ENCODE measurements at places on chromosomes 2 and 18.

DNA sequence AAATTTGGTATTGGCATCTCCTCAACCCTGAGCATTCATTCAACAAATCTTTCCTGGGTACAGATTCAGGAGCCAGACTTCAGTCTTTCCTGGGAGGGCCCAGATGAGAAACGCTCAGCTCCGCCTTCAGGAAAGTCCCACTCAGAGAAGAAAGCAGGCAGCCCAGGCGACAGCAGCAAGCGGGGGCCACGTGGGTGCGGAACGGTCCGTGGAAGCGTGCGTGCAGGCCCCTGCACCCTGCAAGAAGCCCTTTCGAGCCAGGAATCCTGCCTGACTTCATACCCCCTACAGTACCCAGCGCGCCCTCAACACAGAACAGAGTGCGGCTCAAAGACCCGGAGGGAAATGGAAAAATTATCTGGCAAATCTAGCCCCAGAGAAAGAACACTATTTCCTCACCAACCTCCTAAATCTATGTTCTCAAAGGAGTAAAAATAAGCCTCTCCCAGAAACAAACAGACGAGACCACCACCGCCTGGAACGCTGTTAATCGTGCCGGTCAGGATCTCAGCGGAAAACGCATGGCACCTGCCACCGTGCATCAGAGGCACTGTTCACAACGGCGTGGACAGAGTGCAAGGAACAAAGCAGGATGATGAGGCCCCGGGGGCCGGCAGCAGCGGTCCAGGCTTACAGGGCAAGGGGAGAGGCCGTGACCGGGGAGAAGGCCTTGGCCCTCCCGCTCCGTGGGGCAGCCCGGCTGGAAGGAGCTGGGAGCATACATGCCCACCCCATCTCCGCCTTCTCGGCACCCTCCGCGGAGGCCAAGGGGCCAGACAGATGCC lies 318.3 kb downstream of the EIPR1 start:
- peak; percentile 60 for DNase-seq

GRCh38 chr2:42965196-42965595 lies 172.8 kb upstream of the HAAO start:
- no peak for DNase-seq

DNA sequence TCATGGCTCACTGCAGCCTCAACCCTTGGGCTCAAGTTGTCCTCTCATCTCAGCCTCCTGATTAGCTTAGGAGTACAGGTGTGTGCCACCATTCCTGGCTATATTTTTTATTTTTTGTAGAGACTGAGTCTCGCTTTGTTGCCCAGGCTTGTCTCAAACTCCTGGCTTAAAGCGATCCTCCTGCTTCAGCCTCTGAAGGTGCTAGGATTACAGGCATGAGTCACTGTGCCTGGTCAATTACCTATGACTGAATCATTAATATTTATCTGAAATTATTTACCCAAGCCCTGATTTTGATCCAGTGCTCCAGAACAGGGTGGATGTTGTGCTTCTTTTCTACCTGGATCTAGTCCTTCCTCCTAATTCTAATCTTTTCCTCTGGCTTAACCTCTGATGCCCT lies 87.8 kb downstream of the MAP2 start:
- DNase-seq = no peak

DNA sequence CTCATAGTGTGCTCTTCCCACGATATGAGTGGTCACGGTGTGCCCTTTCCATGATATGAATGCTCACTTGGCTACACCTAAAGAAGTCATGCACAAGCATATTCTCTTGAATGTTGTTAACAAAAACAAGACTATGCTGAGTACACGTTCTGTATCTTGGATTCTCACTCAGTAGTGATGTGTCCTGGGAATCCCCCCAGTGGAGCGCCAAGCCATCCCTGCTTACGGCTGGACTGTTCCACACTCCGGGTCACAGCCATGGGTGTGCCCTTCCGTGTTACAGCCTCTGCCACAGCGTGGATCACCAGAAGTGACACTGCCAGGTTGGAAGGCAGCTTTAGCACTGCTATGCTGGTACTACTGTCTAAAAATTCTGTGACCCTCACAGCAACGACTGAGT lies 59.1 kb downstream of the TPO start:
- no peak for DNase-seq

DNA sequence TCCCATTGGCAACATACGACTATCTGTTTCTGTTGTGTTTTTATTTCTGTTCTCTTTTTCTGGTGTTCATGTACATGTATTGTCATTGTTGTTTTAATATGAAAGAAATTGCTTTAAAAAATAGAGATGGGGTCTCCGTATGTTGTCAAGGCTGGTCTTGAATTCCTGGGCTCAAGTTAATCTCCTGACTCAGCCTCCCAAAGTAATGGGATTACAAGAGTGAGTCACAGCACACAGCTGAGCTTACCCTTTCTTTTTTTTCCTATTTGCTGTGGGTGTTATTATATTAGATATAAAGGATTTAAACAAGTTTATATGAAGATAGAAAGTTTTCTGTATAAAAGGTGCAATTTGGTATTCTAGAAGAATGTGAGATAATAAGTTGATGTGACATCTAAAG lies 554.6 kb downstream of the DSC3 start:
- DNase-seq = no peak

- DNase-seq = no peak
Observed at GRCh38 chr2:181178130-181178529, 197.7 kb downstream of the UBE2E3 start.

GRCh38 chr2:84526562-84526961 lies 10.3 kb downstream of the DNAH6 start:
- DNase-seq = no peak

- DNase-seq = no peak
Observed at GRCh38 chr2:156459720-156460119, 23.5 kb downstream of the GPD2 start.

DNA sequence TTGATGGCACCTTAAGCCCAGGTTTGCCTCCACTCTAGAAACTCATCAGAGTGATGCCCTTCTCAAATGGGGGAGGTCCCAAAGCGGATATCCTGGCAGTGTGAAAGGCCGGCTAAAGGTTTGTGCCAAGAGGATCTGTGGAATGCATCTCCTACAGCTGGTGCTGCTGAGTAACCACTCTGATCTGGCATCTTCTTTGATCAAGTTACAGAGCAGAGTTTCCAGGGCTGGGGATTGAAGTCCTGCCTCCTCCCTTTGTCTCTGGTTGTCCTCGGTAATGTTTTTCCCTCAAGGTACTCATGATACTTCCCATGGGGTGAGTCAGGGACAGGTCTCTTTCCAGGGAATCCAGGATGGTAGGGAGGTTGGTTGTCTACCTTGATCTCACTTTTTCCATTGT lies 24.6 kb downstream of the PRKRA start:
- no peak for DNase-seq

DNA sequence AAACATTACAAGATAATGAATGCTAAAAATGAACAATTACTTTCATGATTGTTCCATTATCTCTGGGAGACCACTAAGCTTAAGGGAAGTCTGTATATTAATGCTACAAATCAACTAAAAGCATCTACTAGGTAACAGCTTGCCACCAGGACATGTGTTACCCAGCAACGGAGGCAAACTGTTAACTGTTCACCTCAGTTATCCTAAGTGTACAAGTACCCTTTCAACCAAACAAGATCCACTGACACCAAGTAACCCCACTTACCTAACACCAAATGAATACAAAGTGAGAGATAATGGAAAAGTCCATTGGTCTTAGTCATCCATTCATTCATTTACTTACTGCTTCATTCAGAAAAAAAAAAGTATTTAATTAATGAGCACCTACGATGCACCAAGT lies 54.7 kb upstream of the KIDINS220 start:
- DNase-seq = no peak

- DNase-seq = no peak
Observed at GRCh38 chr2:75525434-75526310, 35.1 kb downstream of the EVA1A start.

DNA sequence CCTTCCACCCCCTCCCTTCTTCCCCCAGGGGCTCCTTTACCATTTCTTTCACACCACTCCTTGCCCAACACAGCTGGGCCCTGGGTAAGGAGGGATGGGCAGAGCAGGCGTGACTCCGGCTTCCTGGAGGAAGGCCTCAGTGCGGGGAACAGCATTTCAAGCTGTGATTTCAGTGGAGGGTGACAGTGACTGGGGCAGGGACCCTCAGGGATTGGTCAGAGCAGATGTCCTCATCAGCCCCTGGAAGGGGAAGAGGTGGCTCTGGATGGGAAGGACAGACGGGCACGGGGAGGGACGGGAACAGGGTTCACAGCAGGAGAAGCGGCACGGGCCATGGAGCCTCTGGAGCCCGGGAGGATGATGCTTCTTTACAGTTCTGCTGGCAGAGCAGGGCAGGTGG lies 130.8 kb upstream of the TWIST2 start:
- DNase-seq = peak; percentile 50

DNA sequence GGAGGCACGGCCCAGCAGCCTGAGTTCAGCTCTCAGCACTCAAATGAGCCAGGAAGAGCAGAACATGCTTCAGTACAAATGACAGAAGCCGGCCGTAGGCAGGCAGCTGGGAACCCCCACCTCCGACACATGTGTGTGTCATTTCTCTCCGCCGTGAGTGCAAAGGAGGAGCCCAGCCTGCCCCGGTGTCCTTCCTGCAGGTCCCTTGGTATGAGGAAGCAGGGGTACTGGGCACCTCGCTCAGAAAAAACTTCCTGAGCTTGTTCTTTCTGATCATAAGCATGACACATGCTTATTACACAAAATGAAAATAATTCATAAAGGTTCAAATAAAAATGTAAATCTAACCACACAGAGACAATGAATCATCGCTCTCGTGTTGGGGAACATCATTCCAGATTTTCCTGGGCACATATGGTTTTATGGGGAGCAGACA lies 35.3 kb downstream of the KCNF1 start:
- no peak for DNase-seq

DNA sequence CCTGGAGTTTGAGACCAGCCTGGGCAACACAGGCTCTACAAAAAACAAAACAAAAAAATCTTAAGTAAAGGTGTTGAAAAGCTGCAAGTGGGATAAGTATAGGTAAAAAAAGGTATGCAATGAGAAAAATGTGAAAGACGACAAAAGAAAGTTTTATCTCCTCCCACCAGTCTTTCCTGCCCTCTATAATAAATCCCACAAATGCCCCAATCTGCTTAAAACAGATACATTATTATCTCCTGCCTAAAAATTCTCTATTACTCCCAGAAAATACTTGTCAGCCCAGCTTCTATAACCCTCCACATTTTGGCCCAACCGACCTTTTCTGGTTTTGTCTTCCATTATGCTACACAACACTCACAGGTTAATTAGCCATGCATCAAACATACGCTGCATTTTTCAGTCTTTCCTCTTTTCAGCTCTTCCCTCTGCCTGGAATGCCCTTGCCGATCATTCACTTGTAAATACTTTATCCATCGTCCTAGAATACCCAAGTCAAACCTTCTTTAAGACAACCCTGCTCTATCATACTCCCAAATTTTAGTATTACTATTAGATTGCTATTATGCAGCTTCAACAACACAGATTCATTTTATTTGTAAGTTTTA lies 10.8 kb downstream of the ASXL2 start:
- DNase-seq = no peak

Data from left forelimb (tissue), 1 donor.